ENCODE measurements at places on chromosomes 11 and 22.

DNA sequence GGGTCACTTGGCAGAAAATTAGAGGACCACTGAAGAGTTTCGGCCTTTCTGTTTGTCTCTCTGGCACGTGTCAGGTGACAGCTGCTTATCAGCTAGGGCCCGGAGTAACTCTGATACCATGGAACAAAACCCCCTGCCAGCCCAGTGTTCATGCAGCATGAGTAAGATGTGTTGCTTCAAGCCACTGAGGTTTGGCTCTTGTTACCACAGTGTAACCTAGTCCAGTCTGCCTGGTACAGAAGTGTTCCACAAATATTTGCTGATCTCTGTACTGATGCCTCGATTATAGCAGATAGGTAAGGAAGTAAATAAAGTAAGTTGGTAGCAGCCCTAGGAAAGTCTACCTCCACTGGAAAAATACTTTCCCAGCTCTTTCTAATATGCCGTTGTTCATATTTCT is 20.5 kb upstream of the ETS1 start:
- no peak for DNase-seq

- no peak for DNase-seq
Measured at GRCh38 chr11:9066433-9066925, 24.9 kb downstream of the SCUBE2 start.

DNA sequence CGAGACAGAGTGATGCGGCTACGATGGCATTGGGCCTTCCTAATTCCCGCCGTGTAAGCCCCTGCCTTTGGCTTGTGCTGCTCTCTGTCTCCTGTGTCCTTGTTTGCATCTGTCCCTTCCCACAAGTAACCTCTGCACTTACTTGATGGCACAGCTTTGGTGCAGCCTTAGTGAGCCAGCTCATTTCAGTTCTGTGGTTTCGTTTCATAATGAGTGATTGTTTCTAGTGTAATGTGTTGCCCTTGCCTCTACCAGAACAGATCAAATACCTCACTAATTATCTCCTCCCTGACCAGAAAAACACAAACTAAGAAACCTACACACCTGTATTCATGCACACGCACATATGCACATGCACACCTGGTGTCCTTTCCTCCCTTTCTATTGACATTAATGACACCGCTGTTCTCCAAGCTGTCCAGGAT is 58.8 kb downstream of the GRK3 start:
- no peak for DNase-seq

DNA sequence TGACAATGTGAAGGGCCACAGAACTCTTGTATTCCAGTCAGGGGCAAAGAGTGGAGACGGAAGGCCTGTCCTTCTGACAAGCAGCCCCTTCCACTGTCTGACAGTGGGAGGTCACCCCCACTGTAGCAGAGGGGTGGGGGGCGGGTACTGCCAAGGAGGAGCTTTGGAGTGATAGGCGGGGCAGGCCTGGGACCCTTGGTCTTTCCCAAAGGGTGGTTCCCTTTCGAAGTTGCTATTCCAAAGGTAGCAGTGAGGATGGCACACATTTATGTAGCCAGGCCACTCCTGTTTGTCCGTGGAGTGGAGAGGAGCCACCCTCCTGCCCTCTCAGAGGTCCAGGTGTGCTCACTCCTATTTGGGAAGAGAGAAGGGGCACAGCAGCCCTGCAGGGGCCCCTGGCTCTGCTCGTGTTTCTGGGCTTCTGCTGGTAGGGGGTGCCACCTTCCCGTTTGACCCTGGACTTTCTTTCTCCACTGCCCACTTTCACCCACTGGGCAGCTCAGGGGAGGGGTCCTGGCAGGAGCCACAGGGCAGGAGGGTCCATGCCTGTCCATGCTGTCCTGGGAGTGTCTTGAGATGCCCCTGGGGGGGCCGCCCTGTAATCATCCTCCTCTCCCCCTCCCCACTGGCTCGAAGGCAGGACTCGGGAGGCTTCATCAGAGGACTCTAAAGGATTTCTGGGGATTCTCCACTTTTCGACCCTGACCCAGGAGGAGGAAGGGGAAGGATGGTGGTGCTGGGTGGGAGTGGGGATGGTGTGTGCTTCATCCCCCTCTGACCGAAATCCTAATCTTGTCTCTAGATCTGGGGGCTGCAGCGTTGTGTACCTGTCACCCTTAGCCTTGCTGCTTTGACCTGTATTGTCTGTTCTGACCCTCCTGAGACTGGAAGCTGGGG is 994 bp downstream of the TAGLN start:
- no peak for DNase-seq

- no peak for DNase-seq
Measured at GRCh38 chr11:31943056-31943780, 132.1 kb upstream of the PAX6 start.

- DNase-seq, result no peak
Measured at GRCh38 chr11:4019891-4020290, 74.7 kb upstream of the RRM1 start.

- DNase-seq, result no peak
Measured at GRCh38 chr11:1672613-1673350, 24.2 kb upstream of the KRTAP5-6 start.

GRCh38 chr11:90250970-90251369 is 28.1 kb upstream of the CHORDC1 start:
- DNase-seq, result no peak

DNA sequence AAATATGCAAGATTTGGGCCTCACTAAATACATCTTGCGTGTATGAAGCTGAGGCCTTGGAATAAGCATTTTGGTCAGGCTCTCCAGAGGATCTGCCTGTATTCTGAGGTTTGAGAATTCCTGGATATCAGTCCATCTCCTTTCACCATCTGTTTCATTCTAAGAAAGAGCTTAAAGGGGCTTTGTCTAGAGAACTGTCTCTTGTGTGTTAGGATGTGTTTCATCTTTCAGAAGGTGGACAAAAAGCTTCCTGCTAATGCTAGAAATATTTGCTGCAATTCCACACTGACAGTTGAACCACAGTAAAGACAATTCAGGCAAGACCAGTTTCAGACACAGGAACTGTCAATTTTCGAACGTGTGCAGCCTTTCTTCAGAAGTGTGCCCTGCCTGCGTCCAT is 185.4 kb downstream of the DBX1 start:
- no peak for DNase-seq

DNA sequence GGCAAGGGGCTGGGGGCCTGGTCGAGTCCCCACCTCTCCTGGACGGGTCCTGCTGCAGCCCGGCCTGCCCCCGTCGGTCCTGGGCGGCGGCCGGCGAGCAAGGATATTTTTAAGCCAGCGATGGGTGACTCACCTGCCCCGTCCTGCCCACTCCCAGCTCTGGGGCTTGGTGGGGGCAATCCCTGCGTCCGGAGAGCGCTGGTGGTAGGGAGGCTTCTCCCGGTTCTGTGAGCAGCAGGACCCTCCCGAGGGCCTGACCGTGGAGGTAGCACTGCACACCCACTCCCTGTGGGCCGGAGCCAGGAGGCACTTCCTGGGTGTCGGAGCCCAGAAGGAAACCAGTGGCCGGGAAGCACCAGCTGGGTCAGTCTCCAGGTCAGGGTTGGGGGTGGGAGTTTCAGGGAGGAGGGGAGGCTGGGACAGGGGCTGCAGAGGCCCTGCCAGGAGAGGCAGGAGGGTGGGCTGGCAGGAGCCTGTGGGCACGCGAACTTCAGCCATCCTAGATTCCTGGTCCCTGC is 467 bp downstream of the EPS8L2 start:
- no peak for DNase-seq

- no peak for DNase-seq
Measured at GRCh38 chr11:11316651-11317230, 36.3 kb downstream of the CSNK2A3 start.

DNA sequence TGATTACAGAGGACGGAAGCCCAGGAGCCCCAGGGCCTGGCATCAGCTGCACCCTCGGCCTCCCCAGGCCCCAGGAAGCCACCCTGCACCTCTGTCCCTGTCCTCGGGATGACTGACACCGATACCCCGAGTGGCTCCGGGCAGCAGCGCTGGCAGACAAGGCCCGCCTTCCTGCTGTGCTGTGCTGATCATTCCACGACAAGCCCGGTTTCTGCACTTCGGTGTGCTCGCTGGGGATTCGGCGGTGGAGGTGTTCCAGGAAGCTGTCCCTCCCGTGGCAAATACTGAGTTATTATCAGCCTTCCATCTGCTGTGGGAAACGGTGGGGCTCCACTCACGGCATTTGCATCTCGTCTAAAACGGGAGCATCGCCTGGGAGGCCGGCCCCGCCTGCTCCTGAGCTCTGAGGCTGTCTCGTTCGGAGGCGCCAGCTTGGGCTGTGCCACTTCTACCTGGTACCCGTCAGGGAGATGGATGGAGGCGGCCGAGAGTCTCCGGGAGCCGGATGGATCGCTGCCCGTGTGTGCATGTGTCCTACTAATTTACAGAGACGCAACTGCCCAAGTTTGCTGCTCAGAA is 506.1 kb downstream of the BRD1 start:
- DNase-seq, result no peak

- DNase-seq, result no peak
Measured at GRCh38 chr22:29260601-29261315, 7.0 kb downstream of the RHBDD3 start.

DNA sequence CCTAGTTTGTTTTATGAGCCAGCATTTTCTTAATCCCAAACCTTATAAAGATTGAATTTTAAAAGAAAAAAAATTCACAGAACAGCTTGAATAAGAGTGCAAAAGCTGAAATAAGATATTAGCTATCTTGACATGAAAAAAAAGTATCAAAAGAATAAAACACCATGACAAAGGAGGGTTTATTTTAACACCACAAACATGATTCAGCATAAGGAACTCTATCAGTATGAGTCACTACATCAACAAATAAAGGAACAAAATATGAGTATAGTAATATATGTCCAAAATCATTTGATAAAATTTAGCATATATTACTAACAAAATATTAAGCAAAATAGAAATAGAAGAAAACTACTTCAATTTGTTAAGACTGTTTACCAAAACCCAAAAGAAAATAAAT is 9.6 kb upstream of the LMO1 start:
- DNase-seq, result no peak

- DNase-seq, result no peak
Measured at GRCh38 chr11:71173709-71174108, 78.7 kb downstream of the SHANK2 start.

DNA sequence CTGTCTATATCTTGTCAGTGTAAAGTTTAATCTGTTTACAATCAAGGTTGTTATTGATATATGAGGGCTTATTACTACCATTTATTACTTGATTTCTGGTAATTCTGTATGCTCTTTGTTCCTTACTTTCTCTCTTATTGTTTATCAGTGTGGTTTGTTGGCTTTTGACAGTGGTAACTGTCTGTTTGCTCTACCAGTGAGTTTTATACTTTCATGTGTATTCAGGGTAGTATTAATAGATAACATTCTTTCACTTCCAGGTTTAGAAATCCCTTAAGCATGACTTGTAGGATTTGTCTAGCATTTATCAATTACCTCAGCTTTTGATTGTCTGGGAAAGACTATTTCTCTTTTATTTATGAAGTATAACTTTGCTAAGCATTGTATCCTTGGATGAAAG is 37.5 kb upstream of the SLC22A25 start:
- no peak for DNase-seq

- DNase-seq, result peak; percentile 13
Measured at GRCh38 chr11:2580061-2580421, 119.8 kb downstream of the KCNQ1OT1 start.

DNA sequence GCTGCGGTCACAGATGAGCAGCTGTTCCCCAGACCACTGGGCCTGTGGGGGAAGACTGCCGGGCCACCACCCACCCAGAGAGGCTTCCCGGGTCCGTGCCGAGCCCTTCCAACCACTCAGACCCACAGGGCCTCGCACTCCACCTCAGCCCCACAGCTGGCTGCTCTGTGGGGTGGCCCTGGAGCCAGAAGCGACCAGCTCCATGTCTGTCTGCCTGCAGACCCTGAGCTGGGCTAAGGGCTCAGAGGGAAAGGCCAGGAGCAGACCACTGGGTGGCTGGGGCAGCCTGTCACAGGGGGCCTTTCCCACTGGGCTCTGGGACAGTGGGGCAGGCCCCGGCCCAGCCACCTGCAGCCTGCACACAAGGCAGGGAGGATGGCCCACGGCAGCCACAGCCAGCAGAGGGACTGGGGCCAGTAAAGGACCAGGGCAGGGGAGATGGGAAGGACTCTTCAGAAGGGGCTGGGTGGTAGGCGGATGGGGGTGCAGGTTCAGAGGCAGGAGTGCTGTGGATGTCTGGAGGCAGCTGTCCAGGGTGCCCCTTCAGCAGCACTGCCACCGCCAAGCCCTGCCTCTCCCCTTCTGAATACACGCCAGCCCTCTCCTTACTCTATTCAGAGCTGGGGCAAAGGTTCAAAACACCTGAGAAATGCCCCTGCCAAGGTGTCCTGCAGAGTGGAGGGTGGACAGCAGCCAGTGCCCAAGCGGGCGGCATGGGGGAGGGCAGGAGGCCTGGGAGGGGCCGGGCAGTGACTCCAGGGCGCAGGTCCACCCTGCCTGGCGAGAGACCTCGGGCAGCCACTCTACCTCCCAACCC is 32.2 kb downstream of the GNB1L start:
- no peak for DNase-seq

- no peak for DNase-seq
Measured at GRCh38 chr11:70206982-70207376, 3.9 kb downstream of the FADD start.

GRCh38 chr22:35792506-35792905 is 74.8 kb downstream of the APOL5 start:
- DNase-seq, result no peak

GRCh38 chr11:112778091-112778876 is 182.9 kb upstream of the NCAM1 start:
- DNase-seq, result no peak

DNA sequence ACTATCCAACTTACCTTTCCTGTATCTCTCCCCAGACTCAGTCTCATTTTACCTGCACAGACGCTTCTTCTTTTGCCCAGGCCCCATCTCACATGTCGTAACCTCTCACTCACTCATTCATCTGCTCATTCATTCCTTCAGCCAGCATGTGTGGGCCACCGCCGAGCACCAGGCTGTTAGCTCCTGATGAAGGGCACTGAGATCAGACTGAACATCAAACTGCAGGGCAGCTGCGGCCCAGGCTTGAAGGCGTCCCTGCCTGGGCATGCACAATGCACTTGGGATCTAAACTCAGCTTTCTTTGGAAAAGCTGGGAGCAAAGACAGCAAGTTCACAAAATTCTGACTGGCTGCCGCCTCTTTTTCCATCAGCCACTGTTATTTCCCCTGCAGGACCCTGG is 1456.3 kb downstream of the BRD1 start:
- DNase-seq, result no peak

GRCh38 chr11:37841016-37841415 is 1243.0 kb upstream of the RAG2 start:
- DNase-seq, result no peak

- no peak for DNase-seq
Measured at GRCh38 chr22:35442471-35442870, 42.5 kb downstream of the MCM5 start.

- peak; percentile 77 for DNase-seq
Measured at GRCh38 chr11:12331239-12331874, 46.0 kb upstream of the PARVA start.
